Peyer's patch (tissue), 4 donors: ENCODE measurements at places on chromosomes 4 and X. TPM values are rescaled to one million over a fixed set of nuclear protein-coding genes. Genes with fewer than 3 reads are reported as not detected.

Gene TCEAL9
- total RNA-seq: 4.2 TPM

Gene MAPK10
- 1.8 TPM for total RNA-seq

Gene NPY2R
- total RNA-seq: not detected

Gene S100G
- not detected for total RNA-seq

Gene EFHC2
- total RNA-seq: 3.4 TPM

Gene VCX3A
- not detected for total RNA-seq
